ENCODE measurements at places on chromosomes 6 and 20.
A peak's percentile ranks its signal among the peaks of the same experiment; 100 is the strongest.

GRCh38 chr6:159919800-159920199 lies 29.0 kb downstream of the MAS1 start:
- no peak for DNase-seq

DNA sequence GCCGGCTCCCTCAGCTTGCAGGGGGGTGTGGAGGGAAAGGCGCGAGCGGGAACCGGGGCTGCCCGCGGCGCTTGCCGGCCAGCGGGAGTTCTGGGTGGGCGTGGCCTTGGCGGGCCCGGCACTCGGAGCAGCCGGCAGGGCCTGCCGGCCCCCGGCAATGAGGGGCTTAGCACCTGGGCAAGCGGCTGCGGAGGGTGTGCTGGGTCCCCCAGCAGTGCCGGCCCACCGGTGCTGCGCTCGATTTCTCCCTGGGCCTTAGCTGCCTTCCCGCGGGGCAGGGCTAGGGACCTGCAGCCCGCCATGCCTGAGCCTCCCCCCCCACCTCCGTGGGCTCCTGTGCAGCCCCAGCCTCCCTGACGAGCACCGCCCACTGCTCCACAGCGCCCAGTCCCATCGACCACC lies 514.5 kb upstream of the GJE1 start:
- no peak for DNase-seq

GRCh38 chr20:34083137-34083536 lies 28.9 kb downstream of the EIF2S2 start:
- no peak for DNase-seq

GRCh38 chr6:90033746-90034271 lies 139.5 kb downstream of the GJA10 start:
- no peak for DNase-seq

DNA sequence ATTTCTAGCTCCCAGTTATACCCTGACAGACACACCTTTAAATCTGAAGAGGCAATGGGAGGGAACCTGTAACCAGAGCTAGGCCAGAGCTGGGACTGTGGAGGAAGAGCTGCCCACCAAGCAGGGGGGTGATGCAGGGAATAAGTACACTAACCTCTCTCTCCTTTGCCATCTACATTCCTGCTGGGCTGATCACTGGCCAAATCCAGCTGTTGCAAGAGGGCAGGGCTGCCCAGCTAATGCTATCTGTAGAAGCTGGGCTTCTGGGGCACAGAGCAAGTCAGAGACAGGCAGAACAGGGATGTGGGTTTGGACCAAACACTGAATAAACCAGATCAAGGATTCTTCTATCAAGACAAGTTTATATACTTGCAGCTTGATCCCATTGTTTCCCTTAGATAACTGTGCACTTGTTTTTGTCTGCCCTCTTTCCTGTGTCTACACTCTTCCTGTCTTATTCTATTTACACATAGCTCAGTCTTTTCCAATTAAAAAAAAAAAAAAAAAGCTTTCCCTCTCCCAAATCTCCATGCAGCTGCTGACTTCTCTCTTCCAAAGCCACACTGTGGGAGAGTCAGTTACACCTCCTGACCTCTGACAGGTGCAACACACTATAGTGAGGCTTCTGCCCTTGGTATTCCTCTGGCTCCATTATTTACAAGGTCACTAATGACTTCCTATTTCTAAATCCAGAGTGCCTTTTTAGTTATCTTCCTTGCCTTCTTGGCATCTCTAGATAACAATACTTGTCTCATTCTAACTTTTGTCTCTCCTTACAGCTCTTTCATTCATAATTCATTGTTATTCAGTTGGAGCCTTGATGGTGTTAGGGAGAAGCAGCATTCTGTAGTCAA lies 43.7 kb downstream of the TRIM38 start:
- DNase-seq = no peak

GRCh38 chr6:36028877-36029324 lies 1.3 kb downstream of the MAPK14 start:
- DNase-seq = peak; percentile 65

GRCh38 chr6:140372064-140372463 lies 997.6 kb upstream of the CITED2 start:
- DNase-seq = no peak

DNA sequence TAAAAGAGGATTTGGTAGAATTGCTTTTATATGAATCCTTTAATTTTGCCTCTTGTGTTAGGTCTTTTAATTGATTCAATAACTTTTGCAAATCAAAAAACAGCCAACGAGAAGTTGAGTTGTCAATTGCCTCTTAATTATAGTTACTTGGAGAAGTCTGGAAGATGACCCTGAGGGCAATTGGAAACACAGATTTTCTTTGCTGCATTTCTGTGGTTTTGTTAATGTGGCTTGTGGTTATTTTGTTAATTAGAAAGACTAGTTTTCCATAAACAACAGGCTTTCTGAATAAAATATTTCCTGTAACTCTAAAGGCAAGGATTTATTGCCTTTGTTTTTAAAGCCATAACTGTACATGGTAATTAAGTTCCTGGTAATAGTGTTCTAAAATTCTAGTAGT lies 513.0 kb downstream of the EPHA7 start:
- no peak for DNase-seq

DNA sequence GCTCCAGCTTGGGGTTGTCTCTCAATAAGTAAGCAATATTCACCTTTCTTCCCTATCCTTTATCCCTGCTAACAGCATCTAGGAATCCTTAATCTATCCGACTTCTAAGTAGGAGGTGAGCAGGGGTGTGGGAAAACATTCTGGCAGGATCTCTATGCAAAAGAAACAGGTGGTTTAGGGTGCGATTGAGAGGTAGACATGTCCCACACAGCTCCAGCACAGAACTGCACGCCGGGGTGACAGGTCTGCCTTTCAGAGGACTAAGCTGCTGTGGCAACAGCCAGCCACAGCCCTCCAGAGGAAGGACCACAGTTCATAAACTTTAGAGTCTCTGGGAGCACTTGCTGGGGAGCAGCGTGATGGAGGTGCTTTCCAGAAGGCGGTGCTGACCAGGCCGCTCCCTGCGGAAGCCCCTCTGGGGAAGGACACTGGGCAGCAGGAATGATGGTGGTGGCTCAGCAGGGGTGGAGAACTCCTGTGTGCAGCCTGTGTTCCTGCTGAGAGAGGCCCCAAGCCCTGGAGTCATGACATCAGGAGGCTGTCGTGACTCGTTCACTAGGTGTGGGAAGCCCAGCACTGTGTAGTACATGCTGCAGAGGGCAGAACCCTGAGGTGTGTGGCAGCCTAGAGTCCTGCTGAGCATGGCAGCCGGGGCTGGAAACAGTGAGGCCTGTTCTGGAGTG lies 509.6 kb downstream of the PRKN start:
- no peak for DNase-seq

DNA sequence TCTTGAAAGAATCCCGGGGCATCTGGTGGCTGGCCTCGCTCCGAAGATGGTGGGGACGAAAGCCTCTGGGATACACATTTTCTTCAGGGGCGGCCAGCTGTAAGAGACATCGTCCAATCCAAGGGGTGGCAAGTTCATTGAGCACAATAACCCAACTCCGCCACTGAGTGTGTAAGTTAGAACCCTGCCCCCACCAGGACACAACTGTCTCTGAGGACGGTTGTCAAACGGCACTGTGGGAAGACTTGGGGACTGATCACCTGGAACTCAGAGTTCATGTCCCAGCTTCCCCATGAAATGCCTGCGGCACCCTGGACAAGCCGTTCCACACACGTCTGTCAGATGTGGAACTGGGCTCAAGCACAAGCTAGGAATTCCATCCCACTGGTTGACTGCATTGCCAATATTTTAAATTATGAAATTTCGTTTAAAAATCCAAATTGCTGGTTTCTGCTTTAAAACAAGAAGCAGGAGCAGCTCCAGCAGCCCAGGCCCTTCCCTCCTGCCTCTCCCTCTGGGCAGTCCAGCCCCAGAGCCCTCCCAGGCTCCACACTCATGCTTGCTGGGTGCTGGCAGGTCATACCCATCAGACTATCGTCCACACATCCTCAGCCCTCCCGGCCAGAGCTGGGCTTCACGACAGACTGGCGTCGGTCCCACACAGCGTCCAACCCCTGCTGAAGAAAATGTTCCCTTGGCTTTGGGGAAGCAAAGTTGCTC lies 80.9 kb upstream of the AFDN start:
- no peak for DNase-seq

- no peak for DNase-seq
Observed at GRCh38 chr6:134819863-134820800, 129.8 kb downstream of the ALDH8A1 start.

DNA sequence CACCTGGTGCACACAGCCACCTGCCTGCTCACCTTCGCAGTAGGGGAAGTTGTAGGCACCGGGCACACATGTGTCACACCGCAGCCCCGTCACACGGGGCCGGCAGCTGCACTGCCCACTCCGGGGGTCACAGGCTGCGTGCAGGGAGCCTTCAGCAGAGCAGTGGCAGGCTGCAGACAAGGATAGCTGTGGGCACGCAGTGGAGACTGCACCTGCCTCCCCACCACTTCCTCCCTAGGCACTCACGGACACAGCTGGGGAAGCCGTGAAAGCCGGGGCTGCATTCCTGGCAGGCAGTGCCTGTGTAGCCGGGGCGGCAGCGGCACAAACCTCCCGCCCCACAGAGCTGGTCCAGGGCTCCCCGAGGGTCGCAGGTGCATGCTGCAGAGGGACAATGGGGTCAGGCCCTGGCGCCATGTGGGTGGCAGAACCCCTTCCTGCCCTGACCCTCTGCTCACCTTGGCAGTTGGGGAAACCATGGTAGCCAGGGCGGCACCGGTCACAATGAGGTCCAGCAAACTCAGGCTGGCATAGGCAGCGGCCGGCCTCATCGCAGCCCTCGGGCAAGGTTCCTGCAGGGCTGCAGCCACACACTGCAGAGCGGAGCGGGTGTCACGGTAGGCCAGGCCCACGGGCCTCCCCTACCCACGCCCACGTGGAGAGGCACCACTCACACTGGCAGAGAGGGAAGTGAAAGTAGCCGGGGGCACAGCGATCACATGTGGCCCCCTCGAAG lies 29.4 kb downstream of the LAMA5 start:
- DNase-seq = no peak

- DNase-seq = no peak
Observed at GRCh38 chr6:149936743-149937142, 5.1 kb upstream of the ULBP2 start.

- DNase-seq = peak; percentile 43
Observed at GRCh38 chr20:57620274-57620990, at the start of gene ZBP1. Gene ZBP1, minus strand, starts transcription at chr20:57620426. Its CDS starts 131 bp downstream, at chr20:57620295.

GRCh38 chr6:25035174-25035511 lies 99.4 kb upstream of the RIPOR2 start:
- no peak for DNase-seq

DNA sequence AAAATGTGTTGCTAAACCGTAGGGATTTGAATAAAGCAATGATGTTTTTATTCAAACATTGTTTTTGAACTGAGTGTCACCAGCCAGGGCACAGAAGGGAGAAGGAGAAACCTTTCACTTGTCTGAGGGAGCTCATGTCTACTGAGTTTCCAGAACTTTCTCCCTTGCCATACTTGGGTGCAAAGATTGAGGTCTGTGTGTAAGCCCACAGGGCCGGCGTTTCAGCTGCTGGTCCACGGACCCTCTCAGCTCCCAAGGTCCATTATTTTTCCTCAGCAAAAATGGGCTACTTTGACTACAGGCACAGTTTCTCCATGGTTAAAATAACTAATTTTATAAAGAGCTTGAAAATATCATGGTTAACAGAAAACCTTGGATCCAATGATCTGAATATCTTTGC lies 32.6 kb downstream of the PSMG4 start:
- DNase-seq = no peak

DNA sequence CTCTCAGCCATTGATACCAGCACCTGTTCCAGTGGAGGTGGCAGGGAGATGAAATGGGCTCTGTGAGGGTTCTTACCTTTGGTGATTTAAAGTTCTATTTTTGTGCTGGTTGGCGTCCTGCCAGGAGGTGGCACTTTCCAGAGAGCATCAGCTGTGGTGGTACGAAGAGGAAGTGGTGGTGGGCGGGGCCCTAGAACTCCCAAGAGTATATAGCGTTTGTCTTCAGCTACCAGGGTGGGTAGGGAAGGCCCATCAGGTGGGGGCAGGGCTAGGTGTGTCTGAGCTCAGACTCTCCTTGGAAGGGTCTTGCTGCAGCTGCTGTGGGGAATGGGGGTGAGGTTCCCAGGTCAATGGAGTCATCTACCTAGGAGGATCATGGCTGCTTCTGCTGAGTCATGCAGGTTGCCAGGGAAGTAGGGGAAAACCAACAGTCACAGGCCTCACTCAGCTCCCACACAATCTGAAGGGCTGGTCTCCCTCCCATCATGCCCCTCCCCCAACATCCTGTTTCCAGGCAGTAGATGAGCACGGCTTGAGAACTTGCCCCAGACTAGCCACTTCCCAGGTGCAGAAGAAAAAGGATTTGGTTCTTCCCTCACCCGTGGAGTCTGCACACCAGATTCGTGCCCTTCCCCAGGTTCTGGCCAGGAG lies 46.6 kb downstream of the MOXD1 start:
- DNase-seq = no peak

- DNase-seq = no peak
Observed at GRCh38 chr20:20102716-20103258, 50.5 kb downstream of the CFAP61 start.

- no peak for DNase-seq
Observed at GRCh38 chr6:117613920-117614560, 11.7 kb upstream of the GOPC start.

DNA sequence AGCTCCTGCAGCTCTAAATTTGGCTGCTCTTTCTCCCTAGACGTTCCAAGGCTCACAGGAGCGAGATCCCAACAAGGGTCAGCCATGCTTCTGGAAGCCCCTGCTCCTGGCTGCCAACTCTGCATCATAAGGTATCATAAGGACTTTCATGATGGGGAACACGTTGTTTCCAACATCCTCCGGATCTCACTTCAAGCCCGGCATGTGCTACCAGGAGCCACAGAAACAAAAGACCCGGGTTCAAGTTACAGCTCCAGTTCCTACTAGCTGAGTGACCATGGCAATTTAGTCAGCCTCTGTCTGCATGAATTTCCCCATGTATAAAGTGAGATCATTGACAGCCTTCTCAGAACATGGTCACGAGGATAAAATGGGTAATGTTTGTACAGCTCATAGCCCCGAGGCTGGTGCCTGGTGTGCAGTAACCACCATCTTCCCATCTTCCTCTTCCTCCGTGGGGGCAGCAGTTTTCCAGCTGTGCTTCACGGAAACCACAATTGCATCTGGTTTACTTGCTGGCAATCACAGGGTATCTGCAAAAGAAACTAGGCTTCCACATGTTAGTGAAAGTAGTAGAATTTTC lies 209.0 kb upstream of the ECI2 start:
- no peak for DNase-seq

GRCh38 chr20:25220810-25221591 lies 25.5 kb downstream of the ENTPD6 start:
- no peak for DNase-seq

- no peak for DNase-seq
Observed at GRCh38 chr20:23649830-23650417, 12.2 kb upstream of the CST3 start.

- no peak for DNase-seq
Observed at GRCh38 chr6:710601-711571, 17.9 kb upstream of the EXOC2 start.

GRCh38 chr20:63427724-63428330 lies 44.6 kb downstream of the KCNQ2 start:
- DNase-seq = no peak

DNA sequence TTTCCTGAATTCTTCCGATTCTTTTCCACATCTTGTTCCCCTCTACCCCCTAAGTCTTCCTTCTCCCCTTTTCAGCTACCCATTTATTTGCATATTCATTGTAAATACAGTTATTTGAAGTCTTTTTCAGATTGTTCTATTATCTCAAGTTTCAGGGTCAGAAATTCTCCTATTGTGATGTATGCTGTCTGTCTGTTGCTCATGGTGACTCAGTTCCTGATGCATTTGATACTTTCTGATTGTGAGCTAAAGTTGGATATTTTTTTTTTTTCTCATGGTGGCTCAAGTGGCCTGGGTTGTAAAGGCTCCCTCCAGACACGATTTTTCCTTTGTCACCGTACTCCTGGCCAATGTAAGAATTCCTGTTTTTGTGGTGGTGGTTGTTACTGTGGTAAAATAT lies 4.9 kb upstream of the PI16 start:
- DNase-seq = no peak

Data from stimulated activated CD8-positive, alpha-beta memory T cell treated with anti-CD3 and anti-CD28 coated beads, Interleukin-4, amount 100 ng/mL, for 1 hour (primary cell).